Stimulated activated CD8-positive, alpha-beta memory T cell treated with anti-CD3 and anti-CD28 coated beads, Interleukin-2, amount 100 ng/mL, for 1 hour (primary cell): ENCODE measurements at places on chromosomes 12 and 14.

GRCh38 chr12:83092606-83093005 is 405.9 kb downstream of the TMTC2 start:
- DNase-seq = no peak

DNA sequence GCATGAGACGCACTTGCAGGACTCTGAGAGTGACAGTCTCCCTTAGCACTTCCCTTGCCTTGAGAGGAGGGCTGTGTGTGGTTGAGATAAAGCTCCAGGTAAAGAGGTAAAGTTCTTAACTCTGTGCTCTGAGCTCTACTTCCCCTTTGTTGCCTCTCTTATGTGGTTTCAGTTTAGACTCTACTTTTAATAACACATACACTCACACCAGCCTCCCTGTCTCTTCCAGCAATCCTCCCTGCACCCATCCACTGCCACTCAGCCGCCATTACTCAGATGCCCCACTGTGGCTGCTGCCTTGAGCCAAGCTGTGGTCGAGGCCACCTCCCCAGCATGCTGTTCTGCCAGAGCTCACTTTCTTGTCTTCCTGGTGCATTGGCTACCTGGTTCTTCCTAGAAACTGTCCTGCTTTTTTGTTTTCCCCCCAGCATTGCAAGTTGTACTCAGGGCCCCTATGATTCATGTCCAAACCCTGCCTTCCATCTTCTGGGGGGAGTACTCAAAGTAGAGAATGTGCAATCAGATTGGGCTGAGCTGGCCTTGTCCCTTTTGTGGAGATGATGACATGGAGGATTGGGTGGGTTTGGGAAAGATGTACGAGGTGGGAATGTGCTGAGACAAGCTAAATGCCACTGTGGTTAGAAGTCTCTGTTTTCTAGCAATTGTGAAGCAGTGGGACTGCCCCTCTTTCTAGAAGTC is 115.5 kb upstream of the PARP11 start:
- no peak for DNase-seq

DNA sequence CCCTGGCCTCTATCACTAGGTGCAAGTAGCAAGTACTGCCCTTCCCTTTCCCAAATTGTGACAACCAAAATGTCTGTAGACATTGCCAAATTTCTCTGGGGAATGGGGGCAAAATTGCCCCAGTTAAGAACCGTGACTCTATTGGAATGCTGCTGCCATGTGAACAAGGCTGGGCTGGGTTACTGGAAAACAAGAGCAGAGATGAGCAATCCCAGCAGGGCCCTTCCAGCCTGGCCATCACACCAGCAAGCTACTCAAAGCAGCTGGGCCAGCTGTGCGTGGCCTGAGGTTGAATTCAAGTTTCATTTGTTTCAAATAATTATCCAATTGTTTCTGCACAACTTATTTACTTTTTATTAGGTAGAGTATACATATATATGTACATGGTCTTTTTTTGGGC is 103.4 kb upstream of the PKP2 start:
- no peak for DNase-seq

DNA sequence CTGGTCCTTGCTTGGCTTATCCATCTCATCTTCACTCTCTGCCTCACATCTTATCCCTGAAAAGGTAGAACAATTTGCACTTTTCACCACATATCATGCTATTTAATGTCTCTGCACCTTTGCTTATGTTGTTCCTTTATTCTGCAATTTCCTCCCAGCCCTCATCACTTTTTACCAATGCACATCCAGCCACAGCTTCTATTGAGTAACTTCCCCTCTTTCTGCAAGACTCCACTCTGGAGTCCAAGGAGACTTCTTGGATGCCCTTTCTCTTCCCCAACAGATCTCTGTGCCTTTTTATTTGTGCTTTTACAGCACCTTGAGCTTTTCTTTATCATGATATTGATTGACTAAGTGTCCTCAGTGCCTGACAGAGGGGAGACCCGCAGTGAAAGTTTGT is 797.1 kb downstream of the VRK1 start:
- no peak for DNase-seq

GRCh38 chr14:90600619-90601018 is 203.8 kb downstream of the CALM1 start:
- no peak for DNase-seq

DNA sequence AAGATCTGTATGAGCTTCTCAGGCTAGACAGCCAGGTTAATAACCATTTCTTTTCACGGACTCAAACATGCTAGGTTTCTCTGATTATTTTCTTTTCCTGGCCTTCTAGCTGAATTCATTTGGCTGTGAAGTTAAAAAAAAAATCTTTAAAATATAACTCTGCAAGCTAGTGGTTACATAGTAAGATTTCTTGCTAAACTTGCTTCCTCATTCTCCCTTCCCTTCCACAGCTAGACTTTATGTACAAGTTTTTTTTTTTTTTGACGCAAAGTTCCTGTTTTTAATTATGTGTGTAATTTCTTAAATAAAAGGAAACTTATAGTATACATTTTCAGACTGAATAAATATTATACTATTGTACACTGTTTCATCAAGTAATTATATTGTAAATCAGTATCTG is 145.4 kb downstream of the TMTC2 start:
- DNase-seq = no peak

DNA sequence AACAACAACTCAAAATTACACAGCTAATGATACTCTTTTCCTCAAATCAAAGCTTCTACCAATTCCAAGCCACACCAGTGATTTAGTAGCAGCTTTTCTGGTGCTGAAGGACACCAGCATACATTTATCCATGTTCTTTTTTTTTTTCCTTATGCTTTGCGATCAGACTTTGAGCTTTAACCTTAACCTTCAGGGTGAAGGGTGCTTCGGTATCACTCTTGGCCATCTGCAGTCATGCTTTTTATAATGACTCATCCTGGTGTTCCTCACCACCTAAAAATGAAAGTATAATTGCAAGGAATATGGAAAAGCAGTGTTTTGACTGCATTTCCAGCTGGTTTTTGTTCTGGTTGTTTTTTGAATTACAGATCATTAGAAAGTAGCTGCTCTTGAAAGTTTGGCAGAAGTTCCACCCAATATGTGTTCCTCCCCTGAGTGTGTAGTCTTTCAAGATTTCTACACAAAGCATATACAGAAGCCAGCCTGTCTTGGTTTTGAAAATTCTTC is 1.3 kb upstream of the SLC41A2 start:
- DNase-seq = no peak

DNA sequence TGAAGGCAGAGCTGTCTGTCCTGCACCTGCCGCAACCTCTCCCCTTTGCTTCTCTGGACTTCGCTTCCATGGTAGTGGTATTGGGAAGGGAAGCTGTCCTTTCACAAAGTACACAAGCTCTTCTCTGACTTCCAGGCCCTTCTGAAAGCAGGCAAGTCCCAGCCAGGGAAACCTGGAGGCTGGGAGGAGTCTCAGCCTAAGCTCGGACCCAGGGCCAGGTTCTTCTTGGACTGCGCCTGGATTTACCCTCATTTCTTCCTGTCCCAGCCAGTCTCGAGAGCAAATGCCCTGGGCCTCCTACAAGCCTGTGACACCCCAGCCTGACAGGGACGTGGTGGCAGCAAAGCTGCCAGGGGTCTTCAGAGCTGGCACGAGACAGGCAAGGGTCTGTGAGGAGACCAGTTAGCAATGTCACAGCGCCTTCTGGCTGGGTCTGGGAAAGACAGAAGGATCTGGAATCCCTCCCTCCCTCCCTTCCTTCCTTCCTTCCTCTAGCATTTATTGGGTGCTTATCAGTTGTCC is 22.4 kb downstream of the ISCA2 start:
- DNase-seq = no peak

DNA sequence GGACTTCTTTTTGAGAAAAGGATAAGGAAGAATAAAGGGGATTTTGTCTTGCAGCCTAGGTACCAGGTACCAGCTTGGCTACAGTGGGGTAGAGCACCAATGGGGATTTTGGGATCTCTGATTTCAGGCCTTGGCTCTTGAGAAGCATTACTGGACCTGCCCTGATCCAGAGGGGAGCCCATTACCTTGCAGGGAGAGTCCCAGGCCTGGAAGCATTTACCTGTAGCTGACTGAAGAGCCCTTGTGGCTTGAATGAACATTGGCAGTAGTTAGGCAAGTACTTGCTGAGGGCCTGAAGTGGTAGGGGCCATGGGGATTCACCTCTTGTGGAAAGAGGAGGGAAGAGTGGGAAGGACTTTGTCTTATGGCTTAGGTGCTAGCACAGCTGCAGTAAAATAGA is 308.2 kb upstream of the FBXO33 start:
- no peak for DNase-seq

GRCh38 chr12:22256041-22256441 is 78.5 kb downstream of the ST8SIA1 start:
- no peak for DNase-seq

DNA sequence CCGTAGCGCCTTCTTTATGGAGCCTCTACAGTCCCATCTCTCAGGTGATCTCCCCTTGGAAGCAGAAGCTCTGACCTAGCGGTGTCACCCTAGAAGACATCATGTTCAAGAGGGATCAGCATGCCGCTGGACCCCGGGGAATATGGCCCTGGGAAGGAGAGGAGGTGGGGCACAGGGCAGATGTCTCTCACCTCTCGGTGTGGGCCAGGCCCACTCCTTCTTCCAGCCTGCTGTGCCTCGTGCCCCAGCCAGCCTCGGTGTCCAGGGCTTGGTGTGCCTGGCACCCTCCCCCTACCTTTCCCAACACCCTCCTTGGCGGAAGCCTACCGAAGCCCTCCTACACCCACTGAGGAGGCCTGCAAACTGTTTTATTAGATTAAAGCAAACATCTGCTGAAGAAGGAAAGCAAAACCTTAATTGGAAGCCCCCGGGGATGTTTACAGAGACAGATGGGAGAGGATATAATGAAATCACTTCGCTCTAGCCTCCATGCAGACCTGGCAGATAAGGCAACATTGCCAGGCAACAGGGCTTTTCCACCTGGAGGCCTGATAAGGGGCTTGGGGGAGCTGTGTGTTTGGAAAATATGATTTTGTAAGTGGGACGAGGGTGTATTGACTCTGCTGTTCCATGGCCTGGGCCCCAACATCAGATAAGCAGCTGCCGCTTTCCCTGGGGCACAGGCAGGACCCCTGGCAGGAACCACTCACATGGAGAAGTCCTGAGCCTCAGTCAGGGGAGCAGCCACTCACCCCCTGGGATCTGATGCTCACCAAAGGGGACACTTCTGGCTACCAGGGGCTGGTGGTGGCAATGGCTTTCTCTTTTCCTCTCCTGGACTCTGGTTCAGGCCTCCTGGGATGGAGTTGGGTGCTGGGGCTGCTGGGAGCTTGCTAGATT is 5.7 kb upstream of the CHGA start:
- no peak for DNase-seq

DNA sequence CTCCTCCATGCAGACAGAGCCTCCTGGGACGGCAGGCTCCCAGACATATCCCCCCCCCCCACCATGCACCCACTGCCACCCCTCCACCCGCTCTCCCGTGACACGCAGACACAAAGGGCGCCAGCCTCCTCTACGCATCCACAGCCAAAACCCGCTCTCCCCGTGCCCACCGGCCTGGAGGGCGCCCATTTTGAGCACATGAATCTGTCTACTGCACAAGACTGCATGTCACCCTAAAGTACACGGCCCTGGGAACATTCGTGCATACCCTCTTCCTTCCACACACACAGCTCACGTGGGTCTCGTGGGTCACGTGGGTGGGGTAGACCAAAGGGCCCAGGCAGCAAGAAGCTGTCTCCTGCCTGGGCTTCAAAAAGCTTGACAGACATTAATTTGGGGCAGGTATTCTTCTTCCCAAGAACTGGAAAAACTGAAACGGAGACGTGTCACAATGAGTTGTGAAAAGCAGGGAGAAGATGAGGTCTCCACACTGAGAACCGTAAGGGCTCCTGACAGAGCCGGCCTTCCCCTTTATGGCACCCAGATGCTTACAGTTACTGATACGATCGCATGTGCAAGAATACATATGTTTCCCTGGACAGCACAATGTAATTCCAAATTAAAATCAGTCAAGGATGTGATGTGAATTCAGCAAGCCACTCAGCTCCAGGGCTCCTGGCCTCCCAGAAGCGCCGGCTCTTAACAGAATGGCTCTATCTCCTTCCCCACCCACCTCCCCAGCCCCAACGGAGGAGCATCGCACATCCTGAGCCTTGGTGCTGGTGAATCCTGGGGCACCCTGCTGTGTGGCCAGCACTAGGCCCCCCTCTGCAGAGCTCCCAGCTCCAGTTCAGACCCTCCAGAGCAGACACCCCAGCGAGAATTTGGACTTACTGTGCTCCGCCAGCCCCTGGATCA is 1.9 kb downstream of the TGFB3 start:
- no peak for DNase-seq

GRCh38 chr12:76173756-76174155 is 89.3 kb upstream of the NAP1L1 start:
- no peak for DNase-seq

DNA sequence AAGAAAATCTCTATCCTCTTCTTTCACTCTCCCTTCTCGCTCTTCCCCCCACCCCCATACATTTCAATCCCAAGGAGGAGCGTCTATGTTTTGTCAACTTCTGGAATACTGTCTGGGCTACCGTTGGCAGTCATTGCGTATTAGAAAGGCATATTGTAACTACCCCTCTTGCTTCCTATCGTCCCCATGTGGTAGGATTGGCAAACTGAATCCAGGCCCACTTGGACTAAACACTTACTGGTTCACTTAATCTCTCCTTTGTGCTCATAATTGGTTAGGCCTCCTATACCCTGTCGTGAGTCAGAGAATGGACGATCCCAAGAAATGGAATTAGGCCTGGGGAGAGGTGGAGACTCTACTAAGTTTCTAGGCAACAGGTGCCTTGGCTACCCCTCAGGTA is 68.8 kb upstream of the SLC8A3 start:
- DNase-seq = no peak

DNA sequence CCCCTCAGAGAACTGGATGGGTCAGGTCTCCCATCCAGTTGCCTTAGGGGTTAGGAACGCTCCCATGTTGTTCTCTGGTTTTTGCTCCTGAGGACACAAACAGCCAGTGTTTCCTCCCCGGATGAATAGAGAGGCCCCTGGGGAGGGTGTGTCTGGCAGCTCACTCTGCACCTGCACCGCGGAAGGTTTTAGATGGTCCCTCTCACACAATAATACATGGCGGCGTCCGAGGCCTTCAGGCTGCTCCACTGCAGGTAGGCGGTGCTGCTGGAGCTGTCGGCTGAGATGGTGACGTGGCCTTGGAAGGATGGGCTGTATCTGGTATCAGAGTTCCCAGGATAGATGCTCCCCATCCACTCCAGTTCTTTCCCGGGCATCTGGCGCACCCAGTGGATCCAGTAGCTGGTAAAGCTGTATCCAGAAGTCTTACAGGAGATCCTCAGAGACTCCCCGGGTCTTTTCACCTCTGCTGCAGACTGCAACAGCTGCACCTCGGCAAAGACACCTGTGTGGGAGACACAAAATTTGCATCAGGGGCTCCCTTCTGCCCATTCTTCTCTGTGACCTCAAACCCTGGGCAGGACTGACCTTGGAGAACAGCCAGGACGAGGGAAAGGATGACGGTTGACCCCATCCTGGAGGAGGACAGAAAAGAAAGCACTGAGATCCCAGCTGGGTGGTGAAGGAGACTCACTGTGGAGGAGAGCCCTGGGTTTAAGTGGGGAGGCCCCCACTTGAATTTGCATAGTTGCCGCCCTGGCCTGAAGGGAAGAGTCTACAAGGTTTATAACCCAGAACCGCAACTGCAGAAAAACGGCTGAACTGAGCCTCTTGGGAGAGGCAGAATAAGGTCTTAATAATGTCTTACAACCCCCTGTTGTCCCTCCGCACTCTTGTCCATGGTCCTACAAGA is 1324.8 kb downstream of the TMEM121 start:
- no peak for DNase-seq

- DNase-seq = no peak
Measured at GRCh38 chr14:89479802-89480201, 62.8 kb upstream of the FOXN3 start.
